ENCODE measurements at places on chromosomes 7 and 10.

DNA sequence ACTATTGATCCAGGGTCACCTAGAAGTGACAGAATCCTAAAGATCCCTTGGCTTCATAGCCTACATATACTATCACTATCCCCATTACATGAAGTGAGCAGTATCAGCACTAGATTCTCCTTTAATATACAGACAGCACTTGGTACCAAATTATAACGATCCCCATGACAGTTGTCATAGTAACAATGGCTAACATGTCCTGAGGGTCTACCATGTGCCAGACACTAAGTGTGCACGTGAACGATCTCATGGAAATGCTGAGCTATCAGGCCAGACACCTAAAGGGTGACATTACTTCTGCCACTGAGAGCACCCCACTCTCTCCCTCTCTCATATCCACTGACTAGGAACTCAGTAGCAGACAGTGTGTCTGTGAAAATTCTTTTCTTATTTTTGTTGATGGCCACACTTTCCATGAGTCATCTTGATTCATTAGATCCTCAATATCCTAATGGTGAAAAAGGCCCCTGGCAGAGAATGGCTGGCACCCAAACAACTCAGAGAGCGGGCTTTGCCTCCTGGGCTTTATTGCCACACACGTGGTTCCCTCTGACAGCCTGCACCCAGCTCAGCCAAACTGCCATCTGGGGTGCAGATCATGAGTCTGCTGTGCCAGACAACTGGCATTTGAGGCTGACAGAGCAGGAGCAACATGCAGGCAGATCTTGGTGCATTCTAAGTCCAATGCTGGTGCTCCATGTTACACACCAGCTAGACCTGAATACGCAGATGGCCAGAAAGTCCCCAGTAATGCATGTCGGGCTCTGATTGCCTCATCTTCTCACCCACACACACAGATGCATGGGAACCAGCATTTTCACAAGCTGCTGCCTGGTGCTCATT lies 176.3 kb downstream of the DGKI start:
- peak; percentile 11 for DNase-seq

GRCh38 chr10:96505150-96506136 lies 8.3 kb downstream of the TLL2 start:
- no peak for DNase-seq

DNA sequence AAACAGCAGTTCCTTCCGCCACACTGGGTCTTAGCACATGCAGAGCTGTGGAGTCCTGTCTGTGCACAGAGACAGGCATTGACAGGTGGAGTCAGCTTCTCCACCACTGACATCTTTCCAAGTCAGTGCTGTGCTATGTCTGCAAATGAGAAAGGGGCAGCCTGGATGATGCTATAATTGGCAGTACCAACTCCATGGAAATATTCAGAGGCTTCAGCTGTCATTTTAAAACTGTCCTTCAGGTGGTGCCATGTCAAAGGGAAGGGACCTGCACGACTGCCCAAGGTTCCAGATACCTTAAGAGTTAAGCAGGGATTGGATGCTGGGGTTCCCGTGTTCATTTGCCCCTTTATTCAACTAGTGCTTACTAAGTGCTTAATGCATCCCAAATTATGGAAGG lies 258.0 kb upstream of the PRKCQ start:
- DNase-seq, result no peak

DNA sequence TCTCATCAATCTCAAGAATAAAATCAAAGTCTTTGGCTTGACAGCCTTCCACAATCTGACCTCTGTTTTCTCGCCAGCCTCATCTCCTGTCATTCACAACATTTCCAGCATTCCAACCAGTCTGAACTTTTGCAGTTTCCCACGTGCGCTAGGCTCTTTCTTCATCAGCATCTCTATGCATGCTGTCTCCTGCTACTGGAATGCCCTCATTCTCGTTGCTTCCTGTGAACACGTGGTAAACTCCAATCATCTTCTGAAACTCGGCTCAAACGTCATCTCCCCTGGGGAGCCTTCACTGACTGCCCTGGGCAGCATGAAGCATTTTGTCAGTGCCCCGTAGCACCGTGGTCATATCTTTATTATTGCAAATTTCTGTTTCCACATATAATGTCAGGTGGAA lies 12.2 kb upstream of the RSBN1L start:
- DNase-seq, result no peak

DNA sequence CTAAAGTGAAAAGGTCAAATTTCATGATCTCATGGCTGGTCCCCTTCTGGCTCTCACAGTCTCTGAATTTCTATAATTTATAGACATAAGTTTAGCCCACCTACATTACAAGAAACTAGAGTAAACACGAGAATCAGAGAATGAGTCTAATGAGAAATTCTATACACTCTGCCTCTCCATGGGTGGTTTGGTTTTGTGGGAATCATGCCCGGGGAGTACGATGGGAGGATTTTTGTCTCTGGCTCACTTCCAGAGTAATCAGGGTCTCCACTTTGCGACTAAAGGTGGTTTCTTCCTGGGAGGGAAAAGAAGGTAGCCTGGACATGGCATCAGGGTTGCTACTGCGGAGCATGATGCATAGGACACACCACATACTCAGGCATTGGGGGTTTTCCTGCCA lies 69.7 kb downstream of the MRC1 start:
- DNase-seq, result no peak

DNA sequence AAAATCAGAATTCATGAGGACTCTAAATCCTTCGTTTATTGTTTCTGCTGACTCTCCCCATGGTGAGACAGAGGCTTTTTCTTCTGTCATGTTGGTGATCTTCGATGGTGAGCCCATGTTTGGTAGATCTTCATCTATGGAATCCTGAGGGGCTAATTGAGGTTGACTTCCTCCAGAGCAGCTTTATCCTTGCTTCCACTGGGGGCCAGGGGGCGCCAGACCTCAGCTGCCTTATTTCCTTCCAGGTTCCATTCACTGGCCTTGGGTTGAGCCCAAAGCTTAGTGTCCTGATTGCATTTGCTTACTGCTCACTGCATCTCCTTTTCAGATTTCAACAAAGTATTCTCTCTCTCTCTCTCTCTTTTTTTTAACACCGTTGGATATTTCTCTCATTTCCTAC lies 80.7 kb downstream of the GCC1 start:
- peak; percentile 8 for DNase-seq

GRCh38 chr10:22473044-22473443 lies 127.7 kb downstream of the SPAG6 start:
- DNase-seq, result no peak

DNA sequence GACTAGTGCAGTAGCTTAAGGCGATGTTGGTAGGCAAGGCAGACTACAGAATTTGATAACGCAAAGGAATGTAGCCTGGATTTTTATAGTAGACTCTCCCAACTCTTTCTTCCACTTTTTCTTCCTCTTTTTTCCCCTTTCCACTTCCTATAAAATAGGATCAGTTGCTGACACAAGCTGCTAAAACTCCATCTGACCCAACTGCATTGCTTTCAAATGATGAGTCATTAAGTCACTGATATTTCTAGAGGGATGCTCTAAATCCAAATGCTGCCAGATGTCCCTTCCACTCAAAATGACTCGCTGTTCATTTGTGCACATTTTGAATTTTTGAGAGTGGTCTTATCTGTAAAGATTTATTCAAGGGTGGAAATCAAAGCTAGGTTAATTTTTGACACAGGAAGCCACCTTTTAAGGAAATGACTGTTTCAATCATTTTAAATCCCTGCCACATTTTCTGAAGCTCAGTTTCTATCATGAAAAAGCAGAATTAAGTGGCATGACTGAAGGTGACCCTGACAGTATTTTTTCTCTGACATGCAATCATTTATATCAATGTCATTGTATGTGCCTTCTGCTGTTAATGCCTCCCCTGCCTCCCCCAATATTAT lies 25.8 kb upstream of the SFMBT2 start:
- no peak for DNase-seq

GRCh38 chr7:124338861-124339260 lies 306.0 kb upstream of the TMEM229A start:
- no peak for DNase-seq

GRCh38 chr10:26780793-26781601 lies 79.8 kb downstream of the ABI1 start:
- DNase-seq, result peak; percentile 96

GRCh38 chr10:121426307-121426706 lies 171.9 kb downstream of the FGFR2 start:
- DNase-seq, result no peak

DNA sequence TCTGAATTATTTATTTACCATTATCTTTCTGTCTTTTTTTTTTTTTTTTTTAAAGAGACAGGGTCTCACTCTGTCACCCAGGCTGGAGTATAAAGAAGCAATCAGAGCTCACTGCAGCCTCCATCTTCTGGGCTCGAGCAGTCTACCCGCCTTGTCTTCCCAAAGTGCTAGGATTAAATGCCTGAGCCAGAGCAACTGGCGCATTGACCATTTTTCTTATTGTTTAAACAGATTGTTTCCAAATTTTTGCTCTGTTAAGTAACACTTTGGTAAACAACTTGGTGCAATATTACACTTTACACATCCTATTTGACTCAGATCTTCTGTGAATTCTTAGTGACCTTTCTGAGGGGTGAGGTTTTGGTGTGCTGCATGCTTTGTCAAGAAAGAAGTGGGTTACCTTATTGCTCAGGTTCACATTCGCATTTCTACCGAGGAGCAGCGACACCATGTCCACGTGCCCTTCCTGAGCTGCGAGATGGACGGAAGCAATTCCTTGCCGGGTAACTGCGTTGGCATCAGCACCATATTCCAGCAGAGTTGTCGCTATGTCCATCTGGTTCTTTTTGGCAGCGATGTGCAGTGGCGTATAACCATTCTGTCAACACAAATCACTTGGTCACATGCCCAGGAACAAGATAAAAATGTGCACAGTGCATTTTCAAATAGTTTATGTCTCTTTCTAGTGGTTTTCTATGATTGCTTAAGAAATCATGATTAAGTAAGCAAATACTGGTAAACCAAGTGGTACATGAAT lies 203.2 kb downstream of the ANK3 start:
- no peak for DNase-seq

- DNase-seq, result no peak
These were observed 71.3 kb downstream of the PFKFB3 start for GRCh38 chr10:6274040-6274439.

DNA sequence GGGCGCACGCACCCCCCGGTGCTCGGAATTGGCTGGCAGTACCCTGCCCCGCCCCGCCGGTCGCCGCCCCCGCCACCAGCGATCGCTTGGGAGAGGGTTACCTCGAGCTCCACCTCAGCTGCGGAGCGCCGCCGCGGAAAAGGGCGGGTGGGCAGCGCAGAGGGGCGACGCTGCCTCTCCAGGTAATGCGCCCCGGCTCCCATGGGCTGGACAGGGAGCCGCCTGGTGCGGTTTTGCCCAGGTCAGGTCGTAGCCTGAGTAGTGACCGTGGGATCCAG lies 1.3 kb downstream of the PFKFB3 start:
- DNase-seq, result peak; percentile 38

GRCh38 chr10:25157650-25158049 lies 17.2 kb upstream of the GPR158 start:
- DNase-seq, result no peak

DNA sequence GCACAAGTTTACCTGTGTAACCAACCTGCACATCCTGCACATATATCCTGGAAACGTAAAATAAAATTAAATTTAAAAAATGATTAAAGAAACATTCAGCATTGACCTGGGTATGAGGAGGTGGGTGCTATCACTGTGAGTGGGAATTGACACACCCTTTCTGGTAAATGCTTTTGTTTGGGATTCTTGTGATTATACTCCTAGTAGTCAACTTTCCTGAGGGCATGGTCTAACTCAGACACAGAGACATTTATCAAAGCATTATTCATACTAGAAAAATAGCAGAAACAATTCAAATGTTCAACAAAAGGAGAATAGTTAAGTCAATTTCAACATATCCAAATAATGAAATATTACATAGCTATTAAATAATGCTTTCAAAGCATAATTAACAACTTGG lies 44.2 kb downstream of the CNNM2 start:
- no peak for DNase-seq

- peak; percentile 25 for DNase-seq
These were observed 260.4 kb downstream of the SEMA3A start for GRCh38 chr7:83934118-83934734.

- DNase-seq, result no peak
These were observed 374.9 kb downstream of the BBS9 start for GRCh38 chr7:33504266-33504665.

GRCh38 chr10:74973741-74974392 lies 137.6 kb upstream of the SAMD8 start:
- no peak for DNase-seq
